ENCODE measurements at places on chromosomes 11 and 22.

DNA sequence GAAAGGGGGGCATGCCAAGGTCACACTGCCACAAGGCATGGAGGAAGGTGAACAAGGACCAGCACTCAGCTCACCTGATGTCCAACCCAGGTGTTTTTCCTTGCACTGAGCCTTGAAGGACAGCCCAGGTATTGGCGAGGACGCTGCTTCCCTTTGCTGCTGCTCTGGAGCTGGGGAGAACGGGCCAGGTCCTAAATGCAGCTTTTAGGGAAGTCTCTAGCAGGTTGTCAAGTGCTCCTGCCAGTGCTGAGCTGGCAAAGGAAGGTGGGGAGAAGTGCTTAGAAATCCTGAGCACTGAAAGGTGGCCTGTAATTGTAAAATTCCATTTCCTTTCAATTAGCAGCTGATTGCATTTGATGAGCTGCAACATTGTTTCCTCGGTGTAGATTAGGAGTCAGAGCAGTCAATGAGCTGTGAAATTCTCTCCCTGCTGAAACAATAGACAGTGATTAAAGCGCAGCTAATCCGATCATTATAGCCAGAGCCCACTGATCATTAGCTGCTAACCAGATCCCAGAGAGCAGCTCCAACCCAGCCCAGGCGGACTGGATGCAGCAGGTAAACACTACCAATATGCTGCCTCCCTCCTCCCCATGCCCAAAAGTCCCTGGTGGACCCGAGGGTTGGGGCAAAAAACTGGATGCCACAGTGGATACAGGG lies 507.6 kb downstream of the INSC start:
- DNase-seq: no peak

- no peak for DNase-seq
Measured at GRCh38 chr11:76735841-76736240, 47.3 kb upstream of the TSKU start.

GRCh38 chr11:35354644-35355043 lies 64.7 kb downstream of the SLC1A2 start:
- no peak for DNase-seq

DNA sequence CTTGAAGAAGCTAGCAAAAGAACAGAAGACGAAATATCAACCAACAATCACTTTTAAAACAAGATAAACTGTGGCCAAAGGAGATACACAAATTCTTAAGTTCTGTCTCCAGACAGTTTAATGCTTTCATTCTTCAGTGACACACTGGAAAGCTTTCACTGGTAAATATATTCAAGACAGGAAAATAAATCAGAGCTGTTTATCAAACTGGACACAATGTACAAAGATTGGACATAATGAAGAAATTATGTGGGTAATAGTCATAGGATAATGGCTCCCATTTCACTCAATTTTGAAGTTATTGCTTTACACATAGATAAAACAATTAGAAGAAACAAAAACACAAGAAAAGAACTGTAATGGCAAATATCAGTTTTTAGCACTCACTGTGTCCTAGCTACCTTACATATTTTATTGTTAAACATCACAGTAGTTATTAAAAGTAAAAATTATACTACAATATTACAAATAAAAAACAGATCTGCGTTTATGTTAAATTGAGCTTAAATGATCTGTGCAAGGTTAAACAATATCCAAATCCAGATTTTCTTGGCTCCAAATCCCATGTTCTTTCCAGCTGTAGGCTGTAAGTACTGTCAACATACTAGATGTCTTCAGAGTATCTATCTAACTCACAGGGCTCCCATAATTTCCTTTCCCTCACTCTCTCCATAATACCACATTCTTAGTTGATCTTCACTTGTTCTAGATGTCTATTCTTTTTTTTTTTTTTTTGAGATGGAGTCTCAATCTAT lies 38.6 kb upstream of the NOX4 start:
- DNase-seq: no peak

- no peak for DNase-seq
Measured at GRCh38 chr11:111185266-111185665, 60.3 kb upstream of the POU2AF2 start.

DNA sequence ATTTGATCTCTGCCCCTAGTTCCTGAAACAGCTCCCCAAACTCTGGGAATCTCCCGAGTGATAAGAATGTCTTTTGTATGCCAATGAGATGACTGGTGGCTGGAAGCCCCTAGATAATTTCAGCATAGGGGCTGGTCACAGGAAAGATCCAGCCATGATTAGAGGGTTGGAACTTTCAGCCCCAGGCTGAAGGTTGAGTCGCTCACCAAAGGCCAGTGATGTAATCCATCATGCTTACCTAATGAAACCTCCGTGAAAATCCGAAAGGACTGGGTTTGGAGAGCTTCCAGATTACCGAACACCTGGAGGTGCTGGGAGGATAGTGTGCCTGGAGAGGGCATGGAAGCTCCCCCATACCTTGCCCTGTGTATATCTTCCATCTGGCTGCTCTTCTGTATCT lies 26.0 kb downstream of the LRRC32 start:
- peak; percentile 51 for DNase-seq

- no peak for DNase-seq
Measured at GRCh38 chr11:96413408-96413807, 23.6 kb downstream of the JRKL start.

GRCh38 chr11:106827687-106828086 lies 190.6 kb downstream of the GUCY1A2 start:
- DNase-seq: no peak

DNA sequence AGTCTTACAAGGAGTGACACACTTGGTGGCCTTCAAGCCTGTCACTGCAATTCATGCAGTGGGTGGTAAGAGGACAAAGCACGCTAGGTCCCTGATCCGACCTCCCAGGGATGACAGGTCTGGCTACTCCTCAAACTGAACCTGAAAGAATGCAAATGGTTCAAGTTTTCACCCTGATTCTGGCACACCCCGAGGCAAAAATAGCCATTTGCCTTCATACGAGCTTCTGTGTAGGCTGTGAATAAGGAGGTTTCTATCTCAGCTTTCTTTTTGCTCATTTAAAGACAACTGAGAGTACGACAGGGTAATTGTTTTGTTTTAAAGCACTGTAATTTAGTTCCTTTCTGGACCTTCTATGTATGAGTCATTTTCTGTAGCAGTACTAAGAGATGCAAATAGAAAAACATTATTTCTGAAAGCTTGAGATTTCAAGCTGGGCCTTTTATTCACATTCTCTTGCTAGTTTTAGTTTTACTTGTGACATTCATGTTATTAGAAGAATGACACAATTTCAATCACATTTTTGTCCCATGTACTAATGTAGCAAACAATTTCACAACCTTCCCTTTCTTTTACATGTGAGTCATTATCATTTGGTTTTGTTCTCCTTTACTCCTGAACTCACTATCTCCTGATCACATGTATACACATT lies 56.6 kb upstream of the FDX1 start:
- DNase-seq: peak; percentile 64

GRCh38 chr22:17199003-17199731 lies 20.1 kb downstream of the ADA2 start:
- no peak for DNase-seq

DNA sequence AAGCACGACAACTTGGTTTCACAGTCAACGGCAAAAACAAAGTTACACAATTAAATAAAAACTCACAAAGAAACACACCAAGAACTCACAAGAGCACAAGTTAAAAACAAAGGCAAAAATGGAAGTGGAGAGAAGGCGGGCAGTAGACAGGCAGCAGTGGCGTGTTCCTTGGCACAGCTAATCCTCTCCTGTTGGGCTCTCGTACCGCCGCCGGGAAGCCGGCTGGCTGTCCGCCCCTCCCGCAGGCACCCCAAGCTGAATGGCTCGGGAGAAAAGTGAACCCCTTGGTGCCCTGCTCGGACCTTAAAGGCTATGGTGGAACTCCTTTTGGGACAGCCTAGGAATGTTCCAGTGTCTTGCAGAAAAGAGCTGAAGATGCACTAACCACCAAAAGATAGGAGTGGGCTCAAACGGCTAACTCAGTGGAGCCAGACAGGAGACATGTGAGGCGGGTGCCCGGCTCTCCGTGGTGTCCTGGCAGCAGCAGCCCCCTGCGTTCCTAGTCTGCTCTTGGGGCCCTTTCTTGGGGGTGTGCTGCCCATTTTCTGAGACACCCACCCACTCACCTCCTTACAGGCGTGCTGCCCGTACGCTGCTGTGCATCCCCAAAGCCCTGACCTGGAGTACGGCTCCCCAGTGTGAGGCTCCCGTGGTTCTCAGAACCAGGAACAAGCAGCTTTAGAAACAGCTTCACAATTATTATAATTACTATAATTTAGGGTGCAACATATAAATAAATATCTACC lies 86.1 kb upstream of the BID start:
- DNase-seq: no peak

- peak; percentile 50 for DNase-seq
Measured at GRCh38 chr22:50303848-50304527, 3.5 kb downstream of the PLXNB2 start.

DNA sequence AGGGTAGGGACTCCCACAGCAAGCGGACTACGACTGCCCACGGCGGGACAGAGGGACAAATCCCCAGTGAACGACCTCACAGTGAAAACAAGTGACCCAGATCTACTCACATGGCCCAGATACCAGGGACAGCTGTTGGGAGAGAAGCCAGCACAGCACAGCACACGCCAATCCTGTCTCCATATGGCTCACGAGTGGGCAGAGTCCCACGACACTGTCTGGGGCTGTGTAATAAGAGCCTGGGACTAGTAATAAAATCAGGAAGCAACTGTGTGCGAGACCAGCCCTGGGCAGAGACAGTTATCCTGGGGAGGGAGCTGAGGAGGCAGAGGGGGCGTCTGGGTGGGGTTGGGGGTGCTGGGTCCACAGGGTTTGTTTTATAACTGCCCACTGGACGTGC lies 385.0 kb downstream of the CTTN start:
- no peak for DNase-seq

DNA sequence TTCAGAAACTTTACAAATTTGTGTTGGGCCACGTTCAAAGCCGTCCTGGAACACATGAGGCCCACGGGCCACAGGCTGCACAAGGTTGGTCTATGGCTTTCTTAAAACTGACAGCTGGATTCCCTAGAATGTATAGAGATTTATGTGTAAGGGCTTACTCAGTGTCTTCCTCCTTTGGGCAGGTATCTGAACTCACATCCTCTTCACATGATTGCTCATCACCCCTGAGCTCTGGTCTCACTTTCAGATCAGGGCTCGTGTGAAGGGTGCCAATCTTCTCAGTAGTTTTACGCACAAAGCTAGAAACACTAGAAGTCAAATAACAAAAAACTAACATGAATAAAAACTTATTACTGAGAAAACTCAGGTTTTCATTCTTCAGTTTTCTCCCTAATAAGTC lies 27.1 kb downstream of the HPS5 start:
- no peak for DNase-seq

GRCh38 chr11:78365381-78365792 lies 52.2 kb downstream of the GAB2 start:
- peak; percentile 87 for DNase-seq

- DNase-seq: peak; percentile 35
Measured at GRCh38 chr11:56876621-56877275, 112.0 kb upstream of the OR5AK2 start.

DNA sequence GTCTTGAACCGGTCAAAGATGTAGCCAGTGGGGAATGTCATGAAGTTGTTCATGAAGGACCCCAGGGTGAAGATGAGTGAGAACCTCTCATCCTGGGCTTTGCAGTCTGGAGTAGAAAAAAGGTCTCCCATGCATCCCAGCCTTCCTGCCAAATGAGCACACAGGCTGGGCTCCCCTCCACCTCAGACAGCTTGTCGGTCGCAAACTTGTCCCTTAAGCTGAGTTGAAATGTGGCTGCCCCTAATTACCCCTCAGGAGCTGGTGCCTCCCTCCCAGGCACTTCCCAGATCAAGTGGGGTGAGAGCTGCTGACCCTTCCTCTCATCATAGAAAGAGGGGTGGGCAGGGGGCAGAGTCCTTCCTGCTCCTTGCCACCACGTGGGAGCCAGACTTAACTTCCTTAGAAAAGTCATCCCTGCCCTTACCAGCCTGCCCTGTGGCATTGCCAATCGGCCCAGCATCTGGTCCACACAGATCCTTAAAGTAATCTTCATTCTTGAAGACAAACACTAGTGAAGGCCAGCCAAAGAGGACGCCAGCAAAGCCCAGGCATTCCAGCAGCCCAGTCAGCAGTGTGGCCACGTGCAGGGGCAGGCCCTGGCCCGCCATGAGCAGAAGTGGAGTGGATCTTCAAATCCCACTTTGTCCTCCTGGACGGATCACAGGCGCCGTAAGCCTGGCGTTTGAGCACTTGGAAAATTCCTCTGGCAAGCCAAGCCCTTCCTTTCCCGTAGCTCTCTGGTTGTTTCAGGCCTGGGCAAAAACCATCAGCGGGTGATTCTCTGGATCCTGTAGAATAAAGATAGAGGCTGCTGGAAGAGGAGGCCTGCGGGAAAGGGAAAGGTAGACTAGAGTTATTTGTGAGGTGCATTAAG lies 1.1 kb downstream of the SLC43A3 start:
- DNase-seq: no peak

GRCh38 chr11:34345991-34346480 lies 11.8 kb downstream of the ABTB2 start:
- DNase-seq: no peak

- no peak for DNase-seq
Measured at GRCh38 chr22:17695986-17696385, 57.4 kb downstream of the BCL2L13 start.

DNA sequence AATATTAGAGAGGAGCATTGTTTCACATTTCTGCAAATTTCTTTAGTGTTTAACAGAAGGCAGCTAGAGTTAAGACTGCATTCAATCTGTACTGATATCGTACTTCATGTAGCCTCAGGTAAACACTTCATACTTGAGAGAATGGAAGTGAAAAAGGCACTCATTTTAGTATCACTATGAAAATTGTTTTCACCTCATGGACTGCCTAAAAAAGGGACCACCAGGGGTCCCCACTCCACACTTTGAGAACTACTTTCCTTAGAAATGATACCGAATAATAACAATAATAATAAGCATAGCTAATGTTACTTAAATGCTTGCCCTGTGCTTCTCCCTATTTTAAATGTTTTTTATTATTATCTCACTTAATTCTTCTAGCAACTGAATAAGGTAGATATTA lies 95.1 kb downstream of the BLID start:
- DNase-seq: peak; percentile 46

GRCh38 chr22:29983296-29983917 lies 96.9 kb upstream of the HORMAD2 start:
- DNase-seq: no peak

DNA sequence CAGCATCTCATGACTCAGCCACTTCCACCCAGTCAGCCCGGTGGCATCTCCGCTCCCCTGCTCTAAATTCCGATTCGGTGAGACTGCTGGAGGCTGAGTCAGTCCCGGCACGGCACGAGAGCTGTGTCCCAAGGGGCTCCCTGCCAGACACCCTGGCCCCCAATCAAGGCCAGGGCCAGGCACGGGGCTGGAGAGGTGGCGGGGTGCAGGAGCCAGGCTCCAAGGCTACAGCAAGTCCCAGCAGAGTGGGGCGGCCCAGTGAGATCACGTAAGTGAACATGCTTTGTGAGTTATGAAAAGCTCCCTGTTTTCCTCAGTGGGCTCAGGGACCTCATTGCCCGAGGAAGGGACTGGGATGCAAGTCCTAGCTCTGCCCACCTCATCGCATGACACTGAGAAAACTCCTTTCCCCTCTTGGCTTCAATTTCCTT lies 3.0 kb downstream of the C11orf68 start:
- DNase-seq: peak; percentile 99
